Neural progenitor cell (in vitro differentiated cells): ENCODE measurements at places on chromosomes 1 and 21.

- DNase-seq, result peak; percentile 63
These were observed 82.5 kb upstream of the ZNF648 start for GRCh38 chr1:182143825-182144645.

- no peak for DNase-seq
These were observed 79.0 kb upstream of the KRTAP19-8 start for GRCh38 chr21:31117128-31117916.

DNA sequence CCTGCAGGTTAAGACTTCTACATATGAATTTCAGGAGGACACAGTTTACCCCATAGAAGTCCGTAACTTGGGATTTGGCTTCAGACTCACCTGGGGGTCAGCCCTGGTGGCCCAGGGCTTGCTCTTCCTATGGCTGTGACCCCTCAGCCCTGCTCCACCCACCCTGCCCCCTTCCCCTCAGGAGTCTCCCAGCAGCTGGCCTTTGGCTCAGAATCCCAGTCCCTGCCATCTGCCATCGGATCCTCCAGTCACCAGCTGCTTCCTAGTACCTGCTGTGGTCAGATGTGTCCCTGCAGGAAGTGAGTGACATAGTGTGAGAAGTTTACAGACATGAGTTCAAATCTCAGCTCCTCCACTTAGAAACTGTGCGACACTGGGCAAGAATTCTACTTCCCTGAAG is 332.6 kb downstream of the NPHP4 start:
- no peak for DNase-seq

DNA sequence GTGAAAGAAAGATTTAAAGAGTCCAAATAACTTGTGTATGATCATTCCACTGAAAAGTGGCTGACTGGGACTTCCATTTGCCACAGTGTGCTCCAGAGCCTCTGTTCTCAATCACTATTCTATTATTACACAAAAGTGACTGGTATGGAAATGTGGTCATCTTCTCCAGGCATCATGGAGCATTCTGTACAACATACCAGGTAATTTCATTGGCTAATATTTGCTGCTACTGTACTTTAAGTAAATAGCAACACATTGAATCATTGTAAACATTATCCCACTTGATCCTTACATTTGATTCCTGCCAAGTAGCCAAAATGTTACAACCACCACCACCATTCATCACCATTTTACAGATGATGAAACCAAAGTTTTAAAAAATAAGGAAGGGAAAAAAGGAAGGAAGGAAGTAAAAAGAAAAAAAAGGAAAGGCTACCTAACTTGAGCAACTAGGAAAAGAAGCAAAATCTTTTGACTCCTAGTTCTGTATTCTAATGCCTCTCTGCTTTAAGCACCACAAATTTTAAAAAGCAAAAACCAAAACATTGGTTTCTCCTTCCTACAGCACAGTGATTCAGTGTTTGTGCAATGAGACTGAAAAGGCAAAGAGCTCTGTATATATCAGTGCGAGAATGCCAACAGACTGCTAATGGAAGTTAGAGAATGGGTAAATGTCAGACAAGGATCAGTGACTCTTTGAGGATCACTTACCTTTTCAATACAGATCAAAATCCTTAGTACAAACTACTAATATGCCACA is 361.4 kb upstream of the PTBP2 start:
- DNase-seq, result no peak
